Stimulated activated CD8-positive, alpha-beta memory T cell treated with anti-CD3 and anti-CD28 coated beads, Interleukin-7, amount 100 ng/mL, for 1 hour (primary cell): ENCODE measurements at places on chromosomes 12 and 14.

GRCh38 chr12:124464062-124464461 is 103.3 kb downstream of the NCOR2 start:
- DNase-seq, result no peak

DNA sequence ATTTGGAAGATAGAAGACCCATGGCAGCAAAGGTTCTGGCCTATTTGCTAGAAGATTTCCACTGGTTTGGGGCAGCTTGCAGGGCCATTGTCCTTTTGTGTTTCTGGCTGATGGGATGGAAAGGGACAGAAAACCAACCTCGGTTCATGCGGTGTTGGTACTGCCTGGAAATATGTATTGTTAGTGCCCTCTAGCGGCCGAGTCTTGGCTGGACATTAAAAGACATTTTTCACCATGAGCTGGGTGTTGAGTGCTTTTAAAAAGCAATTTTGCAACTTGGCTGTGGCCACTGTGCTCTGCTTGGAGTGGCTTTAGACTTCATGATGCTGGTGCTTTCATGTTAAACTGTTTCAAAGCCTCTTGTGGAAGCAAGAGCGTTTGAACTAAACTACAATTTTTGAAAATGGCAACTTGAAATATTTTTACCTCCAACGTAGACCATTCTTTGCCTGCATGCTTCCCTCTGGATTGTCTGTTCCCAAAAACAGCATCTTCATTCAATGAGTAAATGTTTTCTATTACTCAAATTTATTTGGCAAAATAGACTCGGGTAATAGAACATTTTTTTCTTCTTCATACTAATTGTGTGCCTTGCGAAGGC is 102.7 kb upstream of the TBX5 start:
- DNase-seq, result peak; percentile 31

DNA sequence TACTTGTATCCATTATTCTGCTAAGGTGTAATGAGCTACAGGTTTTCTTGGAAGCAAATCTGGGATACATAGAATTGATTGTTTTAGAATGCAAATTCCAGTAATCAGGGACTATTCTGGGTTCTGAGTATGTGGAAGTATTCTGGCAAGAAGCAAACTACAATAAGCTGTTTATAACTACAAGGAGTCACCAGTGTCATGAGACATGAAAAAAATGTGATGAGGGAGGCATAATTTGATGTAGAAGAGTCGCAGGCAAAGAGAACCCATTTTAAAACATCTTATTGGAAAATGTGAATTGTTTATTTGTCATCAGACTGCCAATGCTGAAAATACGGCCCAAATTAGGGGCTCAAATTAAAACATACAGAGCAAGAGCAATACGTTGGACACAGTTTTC is 321.8 kb upstream of the E2F7 start:
- DNase-seq, result no peak

- no peak for DNase-seq
Measured at GRCh38 chr12:135138-135537, 68.6 kb downstream of the IQSEC3 start.

DNA sequence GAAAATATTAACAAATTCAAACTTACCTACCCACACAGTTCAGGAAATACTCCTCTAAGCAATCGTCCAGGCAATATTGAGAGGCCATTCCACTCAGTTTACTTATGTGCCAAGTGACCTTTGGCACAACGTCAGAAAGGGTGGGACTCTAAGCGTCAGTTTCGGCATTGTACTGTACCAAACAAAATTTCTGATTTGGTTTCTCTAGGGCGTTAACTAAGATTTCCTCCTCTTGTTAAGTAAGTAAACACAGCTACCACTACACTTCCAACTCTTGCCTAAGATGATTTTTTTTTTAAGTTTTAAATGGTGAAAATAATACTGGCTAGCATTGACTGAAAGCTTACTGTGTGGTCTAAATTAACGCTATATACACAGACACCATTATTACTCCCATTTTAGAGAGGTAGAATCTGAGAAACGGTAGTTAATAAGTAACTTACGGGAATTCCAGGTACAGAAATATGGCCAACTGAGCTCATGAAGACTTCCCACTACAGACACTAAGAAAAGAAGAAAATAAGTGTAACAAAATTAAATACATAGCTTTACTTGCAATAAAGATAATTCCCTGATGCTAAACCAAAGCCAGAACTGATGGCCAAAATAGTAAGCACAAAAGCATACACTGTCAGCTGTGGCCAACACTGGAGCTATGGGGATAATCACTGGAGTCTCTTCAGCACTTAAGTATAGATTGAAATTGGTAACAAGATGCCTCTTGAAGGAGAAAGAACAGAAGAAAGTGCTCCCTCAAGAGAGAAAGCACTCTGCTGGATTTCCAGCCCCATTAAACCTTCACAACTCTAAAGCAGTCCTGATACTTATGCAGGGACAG is 76.1 kb downstream of the EPS8 start:
- DNase-seq, result no peak

DNA sequence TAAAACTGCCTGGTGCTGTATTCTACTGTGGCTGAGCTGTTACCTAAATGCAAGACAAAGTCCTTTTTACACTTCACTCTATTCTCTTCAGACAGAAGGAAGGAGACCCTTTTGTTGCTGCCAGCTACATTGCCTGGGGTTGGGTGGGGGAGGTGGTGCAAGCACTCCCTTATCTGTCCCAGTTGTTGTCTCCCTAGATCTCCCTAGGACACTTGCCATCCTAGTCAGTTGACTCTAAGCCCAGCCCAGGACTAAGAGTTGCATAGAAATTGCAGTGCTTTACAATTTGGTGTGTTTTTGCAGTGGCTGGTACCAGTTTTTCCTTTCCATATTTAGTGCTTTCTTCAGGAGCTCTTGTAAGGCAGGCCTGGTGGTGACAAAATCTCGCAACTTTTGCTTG is 35.1 kb downstream of the SCYL2 start:
- DNase-seq, result no peak

DNA sequence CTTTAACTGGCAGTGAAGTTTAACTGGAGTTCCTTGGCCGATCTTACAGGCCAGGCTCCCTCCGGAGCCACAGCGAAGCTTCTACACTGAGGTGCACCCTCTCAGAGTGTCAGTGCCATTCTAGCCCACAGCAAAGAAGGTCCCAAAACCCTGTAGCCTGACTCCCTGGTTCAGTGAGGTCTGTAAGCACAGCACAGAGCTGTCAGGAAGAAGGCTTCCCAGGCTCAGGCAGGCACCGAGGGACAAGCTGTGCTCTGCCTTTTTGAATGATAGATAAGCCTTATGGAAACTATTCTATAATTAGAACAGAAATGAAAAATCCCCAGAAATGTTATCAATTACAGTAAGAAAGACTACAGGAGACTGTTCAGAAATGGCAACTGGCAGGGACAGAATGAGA is 40.2 kb downstream of the MOK start:
- DNase-seq, result no peak

DNA sequence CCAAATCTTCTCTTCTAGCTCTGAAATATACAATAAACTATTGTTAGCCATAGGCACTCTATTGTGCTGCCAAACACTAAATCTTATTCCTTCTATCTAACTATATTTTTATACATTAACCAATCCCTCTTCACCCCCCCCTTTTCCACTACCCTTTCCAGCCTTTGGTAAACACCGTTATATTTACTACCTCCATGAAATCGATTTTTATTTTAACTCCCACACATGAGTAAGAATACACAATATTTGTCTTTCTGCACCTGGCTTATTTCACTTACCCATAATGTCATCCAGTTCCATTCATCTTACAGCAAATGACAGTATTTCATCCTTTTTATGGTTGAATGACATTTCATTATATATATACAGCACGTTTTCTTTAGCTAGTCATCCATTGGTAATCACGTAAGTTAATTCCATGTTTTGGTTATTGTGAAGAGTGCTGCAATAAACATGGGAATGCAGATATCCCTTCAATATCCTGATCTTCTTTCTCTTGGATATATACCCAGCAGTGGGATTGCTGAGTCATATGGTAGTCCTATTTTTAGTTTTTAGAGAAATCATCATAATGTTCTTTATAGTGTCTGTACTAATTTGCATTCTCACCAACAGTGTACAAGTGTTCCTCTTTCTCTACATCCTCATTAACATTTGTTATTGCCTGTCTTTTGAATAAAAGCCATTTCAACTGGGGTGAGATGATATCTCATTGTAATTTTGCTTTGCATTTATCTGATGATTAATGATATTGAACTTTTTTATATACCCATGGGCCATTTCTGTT is 34.2 kb upstream of the PLBD1 start:
- no peak for DNase-seq

- no peak for DNase-seq
Measured at GRCh38 chr14:98210045-98210672, 1061.8 kb downstream of the BCL11B start.

DNA sequence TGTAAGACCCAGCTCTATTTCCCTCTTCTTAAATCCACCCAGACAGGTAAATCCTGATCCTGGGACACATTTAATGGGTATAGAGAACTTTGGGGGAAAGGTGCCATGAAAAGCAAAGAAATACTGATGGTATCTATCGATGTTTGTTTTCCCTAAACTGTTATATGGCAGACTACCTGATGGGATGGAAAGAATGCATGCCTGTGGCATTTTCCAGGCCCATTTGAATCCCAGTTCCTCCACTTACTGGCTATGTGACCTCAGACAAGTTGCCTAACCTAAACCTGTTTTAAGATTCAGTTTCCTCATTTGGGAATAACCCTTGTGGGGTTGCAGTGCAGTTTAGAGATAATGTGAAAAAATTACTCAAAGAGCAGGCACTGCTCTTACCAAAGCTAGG is 404.5 kb downstream of the FUT8 start:
- DNase-seq, result no peak

DNA sequence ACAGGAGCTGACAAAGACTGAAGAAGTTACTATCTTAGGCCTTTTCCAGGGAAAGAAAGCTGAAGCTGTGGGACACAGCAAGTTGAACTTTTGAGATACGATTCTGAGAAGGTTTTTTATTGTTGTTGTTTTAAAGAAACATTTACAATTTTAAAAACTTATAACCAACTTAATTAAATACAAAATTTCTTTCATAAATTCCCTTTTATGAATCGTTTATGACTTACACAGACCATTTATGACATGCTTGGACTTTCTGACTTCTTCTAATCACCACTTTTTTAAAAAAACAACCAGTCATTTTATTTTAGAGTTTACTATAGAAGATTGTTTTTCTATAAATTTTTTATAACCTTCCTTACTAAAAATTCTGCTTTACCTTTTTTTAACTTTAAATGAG is 68.7 kb downstream of the DHRS2 start:
- DNase-seq, result no peak

DNA sequence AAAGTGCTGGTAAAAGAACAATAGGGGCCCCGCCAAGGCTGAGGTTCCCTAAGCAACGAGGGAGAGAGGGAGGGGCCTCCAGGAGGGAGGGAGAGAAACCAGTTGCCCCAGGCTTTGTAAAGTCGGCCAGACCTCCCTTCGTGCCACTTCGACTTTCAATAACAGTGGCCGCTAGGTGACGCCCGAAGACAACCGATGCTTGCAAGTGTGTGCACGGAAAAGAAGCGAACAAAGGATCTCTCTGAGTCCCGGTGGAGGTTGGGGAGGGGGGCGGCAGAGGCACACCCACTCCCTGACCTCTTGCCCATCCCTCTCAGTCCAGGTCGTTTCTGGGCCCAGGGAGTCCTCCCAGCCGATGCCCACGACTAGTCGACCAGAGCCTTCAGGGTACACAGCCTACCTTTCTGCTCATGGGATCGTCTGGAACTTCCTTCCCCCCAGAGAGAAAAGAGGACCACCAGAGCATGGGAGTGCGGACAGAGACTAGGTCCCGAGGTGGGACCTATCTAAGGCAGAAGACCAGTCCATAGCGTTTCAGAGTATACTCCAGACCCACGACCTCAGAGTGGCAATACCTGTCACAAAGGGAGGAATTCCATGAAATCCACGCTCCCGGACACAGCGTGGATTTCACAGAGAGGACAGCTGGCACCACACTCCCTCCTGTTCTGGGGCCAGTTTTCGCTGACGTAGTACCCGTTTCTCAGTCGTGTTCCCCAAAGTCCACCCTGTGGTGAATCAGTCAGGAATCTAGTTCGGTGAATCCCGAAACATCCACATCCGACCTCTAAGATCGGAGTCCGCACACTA is 262.7 kb upstream of the ALG10B start:
- DNase-seq, result no peak

DNA sequence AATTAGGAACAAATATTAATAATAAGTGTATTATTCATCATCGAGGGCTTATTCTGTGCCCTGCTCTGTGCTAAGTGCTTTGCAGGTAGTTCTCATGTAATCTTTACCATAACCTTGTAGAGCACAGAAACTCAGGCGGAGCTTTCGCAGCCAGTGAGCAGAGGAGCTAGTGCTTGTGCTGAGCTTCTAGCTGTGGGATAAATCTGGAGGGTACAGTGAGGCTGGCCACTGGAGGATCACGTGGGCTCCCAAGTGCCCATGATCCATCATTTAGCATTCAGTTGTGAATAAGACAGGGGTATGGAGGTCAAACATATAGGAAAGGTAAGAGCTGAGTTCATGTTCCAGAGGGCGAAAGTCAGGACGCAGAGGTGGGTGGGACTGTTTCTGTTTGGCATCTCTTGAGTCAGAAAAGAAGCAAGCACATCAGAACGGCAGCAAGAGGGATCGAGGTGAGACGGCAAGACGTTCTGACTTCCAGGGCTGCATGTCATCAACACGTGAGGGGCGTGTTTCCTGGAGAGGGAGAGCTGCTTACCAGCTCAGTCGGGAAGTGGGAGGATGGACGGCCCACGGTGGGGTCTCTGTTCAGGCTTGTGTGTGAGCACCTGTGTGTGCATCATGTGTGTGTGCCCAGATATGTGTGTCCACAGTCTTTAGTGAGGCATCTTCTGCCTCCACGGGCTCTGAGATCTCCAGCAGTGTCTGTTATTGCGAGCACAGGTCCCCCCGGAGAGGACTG is 16.8 kb upstream of the KRT80 start:
- DNase-seq, result no peak

DNA sequence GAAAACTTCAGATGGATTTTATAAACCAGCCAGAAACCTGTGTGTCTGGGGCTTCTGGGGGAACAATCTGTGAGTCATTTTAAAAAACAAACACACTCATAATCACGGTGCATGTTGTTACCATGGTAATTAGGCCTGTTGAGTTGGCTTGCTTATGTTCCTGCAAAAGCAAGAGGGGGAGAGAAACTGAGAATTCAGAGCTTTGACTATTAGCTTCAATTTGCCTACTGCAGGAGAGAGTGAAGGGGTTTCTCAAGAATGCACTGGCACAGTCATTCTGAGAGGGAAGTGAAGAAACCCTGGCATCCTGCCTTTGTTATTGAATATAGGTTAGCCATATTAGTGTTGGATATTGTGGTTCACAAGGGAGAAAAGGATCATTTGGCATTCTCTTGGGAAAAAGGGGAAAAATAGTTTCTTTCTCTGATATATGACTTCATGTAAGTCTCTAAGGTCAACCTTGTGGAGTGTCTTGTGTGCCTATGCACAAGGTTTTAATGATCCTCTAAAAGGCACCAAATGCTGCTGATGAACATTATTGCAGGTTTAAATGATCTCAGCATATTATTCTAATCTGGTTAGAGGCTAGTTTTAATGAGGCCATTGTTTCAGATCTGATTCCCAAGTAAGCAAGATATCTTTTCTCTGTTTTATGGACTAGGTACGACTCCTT is 12.9 kb downstream of the GNG2 start:
- no peak for DNase-seq

- no peak for DNase-seq
Measured at GRCh38 chr12:50747817-50748216, 16.1 kb upstream of the ATF1 start.
